ENCODE measurements at places on chromosomes 2 and 18. TPM values are rescaled to one million over a fixed set of nuclear protein-coding genes. Genes with fewer than 3 reads are reported as not detected.

The NLRC4 gene
- total RNA-seq, result 0.19 TPM

The ASPRV1 gene
- total RNA-seq, result 0.28 TPM

The ADAM23 gene
- total RNA-seq, result 51.3 TPM

The CYP27A1 gene
- 7.9 TPM for total RNA-seq

The GCKR gene
- total RNA-seq, result not detected

The SLC16A14 gene
- 4.5 TPM for total RNA-seq

GRCh38 chr2:85134896-85135659, 1.9 kb downstream of the TCF7L1 start:
- H3K4me3 ChIP-seq, result peak overlapping the region; percentile 85
- peaks cover 4% of the 10 kb centered on the region for H3K36me3 ChIP-seq
- H3K27me3 ChIP-seq, result peaks cover 26% of the 10 kb centered on the region
- H3K27ac ChIP-seq, result no peak overlapping the region
- no peak for DNase-seq

DNA sequence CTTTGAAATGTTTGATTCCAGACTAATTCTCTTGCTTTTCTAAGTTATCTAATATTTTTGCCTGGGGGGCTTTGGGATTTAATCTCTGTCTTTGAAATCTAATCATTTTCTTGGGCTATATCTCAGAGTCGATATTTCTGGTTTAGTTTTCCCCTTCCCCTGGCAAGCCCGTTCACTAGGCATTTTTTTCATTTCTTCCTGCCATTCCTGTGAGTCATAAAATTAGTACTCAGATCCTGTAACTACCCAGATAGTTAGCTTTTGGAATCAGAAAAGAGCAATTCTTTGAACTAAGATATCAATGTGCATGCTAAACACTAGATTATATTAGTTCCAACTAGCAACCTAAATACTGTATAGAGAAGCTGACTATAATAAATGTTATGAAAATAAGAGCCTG, 29.4 kb upstream of the RNF149 start:
- H3K27ac ChIP-seq, result no peak overlapping the region
- H3K27me3 ChIP-seq, result no peaks in the 10 kb centered on the region
- H3K4me3 ChIP-seq, result no peak overlapping the region
- no peaks in the 10 kb centered on the region for H3K36me3 ChIP-seq

- H3K4me3 ChIP-seq, result no peak overlapping the region
- DNase-seq, result no peak
- H3K36me3 ChIP-seq, result peaks cover 66% of the 10 kb centered on the region
- H3K4me1 ChIP-seq, result no peaks in the 10 kb centered on the region
- H3K27ac ChIP-seq, result no peak overlapping the region
- H3K27me3 ChIP-seq, result no peaks in the 10 kb centered on the region
These were observed 29.6 kb upstream of the ENOSF1 start for GRCh38 chr18:741931-742512.
